Stimulated activated CD8-positive, alpha-beta memory T cell treated with anti-CD3 and anti-CD28 coated beads, Interleukin-4, amount 100 ng/mL, for 1 hour (primary cell): ENCODE measurements at places on chromosomes 2 and 18.

DNA sequence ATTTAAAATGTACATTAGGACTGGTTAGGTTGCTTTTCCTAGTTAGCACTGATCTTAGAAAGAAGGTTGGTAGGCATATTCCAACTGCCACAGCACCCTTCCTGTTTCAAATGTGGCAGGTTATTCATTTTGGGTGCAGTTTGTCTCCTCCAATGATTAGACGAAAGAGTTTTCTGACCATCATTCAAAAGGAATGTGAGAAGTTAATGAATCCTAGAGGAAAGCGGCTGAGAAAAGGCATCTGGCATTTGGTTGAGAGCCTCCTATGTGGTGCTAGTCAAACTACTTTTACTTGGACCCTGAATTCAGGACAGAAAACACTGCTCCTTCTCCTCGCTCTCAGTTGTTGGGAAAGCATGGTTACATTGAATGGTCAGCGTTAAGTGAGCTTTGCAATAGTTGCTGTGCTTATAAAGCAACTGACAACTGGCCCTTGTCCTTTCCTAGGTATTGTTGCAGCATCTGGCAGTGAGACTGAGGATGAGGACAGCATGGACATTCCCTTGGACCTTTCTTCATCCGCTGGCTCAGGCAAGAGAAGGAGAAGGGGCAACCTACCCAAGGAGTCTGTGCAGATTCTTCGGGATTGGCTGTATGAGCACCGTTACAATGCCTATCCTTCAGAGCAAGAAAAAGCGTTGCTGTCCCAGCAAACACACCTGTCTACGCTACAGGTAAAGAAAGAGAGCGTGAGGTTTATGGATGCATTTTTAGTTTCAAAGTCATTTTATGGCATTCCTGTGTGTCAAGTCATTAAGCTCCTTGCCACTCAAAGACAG, 6.1 kb downstream of the TGIF1 start:
- no peak for DNase-seq

GRCh38 chr2:230666885-230667712, 45.5 kb upstream of the CAB39 start:
- DNase-seq = no peak

DNA sequence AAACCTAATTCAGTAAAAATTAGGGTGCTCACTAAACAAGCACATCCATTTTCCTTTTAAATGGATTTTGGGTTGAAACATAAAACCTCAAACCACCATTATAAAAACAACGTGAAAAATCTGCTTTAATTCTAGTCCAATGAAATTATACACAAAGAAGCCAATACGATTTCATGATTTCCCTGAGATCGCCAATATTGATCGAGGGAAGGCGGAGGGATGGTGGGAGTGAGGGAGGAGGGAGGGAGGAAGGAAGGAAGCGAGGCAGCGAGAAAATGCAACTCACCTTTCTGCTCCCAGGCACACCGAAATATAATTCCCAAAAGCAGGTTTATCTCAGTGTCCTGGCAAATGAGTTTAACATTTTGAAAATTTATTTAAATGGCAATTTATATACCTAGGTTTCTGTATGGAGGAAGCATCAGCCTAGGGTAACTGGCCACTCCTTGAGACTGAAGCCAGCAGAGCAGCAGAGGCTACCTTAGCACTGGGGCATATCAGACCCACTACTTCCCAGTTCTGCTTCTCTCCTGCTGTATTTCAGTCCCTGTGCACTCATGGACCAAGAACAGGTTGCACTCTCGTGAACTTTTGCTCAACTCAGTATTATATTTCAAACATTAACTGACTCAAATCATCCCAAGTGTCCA, 2.3 kb upstream of the ONECUT2 start:
- no peak for DNase-seq

- no peak for DNase-seq
These were observed 8.1 kb downstream of the SEPTIN2 start for GRCh38 chr2:241323778-241324177.

GRCh38 chr2:40371525-40372282, 80.2 kb downstream of the SLC8A1 start:
- DNase-seq = no peak

GRCh38 chr2:37671816-37672103, 318 bp upstream of the CDC42EP3 start:
- DNase-seq = no peak

- DNase-seq = no peak
These were observed 483.5 kb upstream of the SALL3 start for GRCh38 chr18:78496079-78496478.

- DNase-seq = no peak
These were observed 34.9 kb downstream of the DNMT3A start for GRCh38 chr2:25306777-25307368.

DNA sequence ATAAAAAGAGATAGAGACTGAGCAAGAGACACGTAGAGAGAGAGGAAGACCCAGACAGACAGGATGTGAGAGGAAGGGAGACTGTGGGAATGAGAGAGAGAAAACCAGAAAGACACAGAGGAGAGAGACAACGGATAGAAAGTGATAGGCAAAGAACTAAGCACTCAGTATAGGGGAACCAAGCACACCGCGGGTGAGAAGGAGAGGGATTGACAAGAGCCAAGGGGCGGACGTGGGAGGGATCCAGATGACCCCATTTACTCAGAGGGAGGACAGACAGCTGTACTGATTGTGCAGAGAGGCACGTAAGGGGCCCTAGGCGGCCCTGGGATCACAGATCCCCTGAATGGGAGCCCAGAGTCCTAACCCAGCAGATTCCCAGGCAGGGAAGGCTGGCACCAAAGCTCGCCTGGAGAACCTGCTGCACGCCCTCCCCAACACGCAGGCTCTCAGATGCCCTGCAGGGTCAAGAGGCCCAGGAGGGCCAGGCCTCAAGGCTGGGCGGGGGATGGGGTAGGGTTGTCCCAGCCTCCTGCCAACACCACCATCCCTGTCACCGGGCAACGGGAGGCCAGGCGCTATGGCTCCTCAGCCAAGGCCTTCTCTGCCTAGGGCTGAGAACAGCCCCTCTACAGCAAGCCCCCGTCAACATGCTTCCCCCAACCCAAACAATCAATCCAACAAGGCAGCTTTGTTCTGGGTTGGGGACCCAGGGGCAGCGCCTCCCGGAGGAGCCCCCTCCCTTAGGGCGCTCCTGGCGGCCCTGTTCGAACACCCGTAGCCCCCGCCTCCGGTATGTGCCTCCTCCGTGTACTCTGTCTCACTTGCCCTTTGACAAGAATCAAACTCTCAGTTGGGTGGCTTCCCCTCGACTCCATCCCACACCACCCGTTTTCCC, 579 bp downstream of the LOXL3 start:
- DNase-seq = no peak

- no peak for DNase-seq
These were observed 13.4 kb upstream of the NMI start for GRCh38 chr2:151302879-151303278.

DNA sequence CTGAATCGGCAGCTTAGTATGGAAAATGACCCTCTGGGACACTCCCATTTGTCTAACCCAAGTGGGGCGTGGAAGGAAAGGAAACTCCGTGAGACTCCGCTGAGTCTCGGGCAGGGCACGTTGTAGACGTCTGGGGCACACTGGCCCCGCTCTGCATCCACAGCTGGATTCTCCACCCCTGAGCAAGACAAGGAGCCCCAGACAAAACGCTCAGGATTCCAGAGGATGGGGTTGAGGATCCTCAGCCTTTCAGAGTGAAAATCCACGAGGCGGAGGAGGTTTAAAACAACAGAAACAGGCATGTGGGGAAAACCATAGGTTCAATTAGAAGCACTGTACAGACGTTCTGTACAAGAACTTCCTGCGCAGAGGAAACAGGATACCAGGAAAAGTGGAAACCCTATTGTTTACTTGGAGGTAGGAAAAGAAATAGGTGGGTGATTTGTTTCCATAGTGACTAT, 124.9 kb upstream of the ZNF236 start:
- DNase-seq = no peak

- DNase-seq = no peak
These were observed 327.6 kb downstream of the RDH14 start for GRCh38 chr2:18232731-18233438.

DNA sequence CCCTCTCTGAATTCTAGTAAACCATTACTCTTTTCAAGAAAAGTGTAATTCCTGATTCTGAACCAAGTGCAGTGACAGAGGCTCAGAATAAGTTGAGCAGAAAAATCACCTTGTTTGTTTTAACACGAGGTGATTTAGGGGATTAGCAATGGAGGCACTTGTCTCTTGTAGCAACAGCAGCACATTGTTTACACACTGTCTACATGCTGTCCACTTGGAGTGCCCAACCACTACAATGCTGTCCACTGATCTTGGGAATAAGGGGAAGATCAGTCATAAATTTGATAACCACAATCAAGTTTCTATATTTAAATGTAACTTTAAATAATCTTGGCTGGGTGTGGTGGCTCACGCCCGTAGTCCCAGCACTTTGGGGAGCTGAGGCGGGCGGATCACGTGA, 13.9 kb upstream of the RMND5A start:
- DNase-seq = no peak

DNA sequence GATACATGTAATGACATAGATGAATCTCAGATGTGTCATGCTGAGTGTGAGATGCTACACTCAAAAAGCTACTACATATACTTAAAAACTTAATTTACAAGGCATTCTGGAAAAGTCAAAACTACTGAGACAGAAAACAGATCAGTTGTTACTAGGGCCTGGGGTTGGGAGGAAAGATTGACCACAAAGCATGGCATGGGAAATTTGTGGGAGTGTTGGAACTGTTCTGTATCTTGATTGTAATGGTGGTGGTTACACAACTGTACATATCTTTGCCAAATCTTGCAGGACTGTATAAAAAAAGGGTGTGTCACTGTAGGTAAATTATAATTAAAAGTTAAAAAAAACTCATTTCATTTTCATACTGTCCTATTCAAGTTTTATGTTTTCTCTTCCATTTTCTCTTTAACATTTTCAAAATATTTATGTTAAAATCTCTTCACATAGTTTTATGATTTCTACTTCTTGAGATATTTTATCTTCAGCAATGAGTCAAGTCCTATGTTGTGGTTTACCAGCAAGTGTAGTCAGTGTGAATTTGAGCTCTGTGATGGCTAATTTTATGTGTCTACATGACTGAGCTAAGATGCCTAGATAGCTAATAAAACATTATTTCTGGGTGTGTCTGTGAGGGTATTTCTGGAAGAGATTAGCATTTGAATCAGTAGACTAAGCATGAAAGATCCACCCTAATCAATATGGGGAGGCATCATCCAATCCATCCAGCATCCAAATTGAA, 58.6 kb upstream of the VRK2 start:
- no peak for DNase-seq

DNA sequence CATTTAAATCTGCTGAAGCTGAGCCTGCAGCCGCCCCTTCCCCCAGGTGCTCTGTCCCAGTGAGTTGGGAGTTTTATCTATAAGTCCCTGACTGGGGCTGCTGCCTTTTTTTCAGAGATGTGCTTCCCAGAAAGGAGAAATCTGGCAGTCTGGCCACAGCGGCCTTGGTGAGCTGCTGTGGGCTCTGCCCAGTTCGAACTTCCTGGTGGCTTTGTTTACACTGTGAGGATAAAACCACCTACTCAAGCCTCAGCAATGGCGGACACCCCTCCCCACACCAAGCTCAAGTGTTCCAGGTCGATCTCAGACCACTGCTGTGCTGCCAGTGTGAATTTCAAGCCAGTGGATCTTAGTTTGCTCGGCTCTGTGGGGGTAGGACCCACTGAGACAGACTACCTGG, 97.3 kb downstream of the ACAA2 start:
- DNase-seq = no peak

GRCh38 chr2:33765122-33765521, 166.0 kb upstream of the FAM98A start:
- DNase-seq = no peak

GRCh38 chr2:130251535-130251872, 53.3 kb upstream of the TUBA3E start:
- DNase-seq = no peak

- no peak for DNase-seq
These were observed 6.0 kb downstream of the PDIA6 start for GRCh38 chr2:10806543-10806942.

DNA sequence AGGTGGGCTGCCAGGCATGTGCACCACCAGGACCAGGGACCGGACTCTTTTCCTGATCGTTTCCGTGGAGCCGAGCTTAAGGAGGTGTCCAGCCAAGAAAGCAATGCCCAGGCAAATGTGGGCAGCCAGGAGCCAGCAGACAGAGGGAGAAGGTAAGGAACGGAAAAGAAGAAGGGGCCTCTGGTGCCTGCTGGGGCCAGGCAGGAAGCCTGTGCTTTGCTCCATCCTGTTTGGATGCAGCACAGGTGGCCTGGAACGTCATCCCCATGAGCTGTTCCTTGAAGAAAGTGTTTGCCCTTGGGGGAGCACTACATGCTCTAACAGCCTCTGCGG, 33.9 kb downstream of the CNGA3 start:
- DNase-seq = no peak

DNA sequence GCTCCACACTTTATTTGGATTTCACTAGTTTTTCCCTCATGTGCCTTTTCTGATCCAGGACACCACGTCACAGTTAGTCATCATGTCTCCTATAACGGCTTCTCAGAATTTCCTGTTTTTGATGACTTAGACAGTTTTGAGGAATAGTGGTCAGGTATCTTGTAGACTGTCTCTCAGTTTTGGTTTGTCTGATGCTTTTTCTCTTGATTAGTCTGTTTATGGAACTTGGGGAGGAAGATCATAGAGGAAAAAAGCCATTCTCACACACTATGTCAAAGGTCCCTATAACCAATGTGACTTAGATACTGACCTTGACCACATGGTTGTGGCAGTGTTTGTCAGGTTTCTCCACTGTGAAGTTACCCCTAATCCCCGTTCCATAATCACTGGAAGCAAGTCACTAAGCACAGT, 89.0 kb downstream of the RAPH1 start:
- no peak for DNase-seq
